ENCODE measurements at places on chromosomes 1 and 21. TPM values are rescaled to one million over a fixed set of nuclear protein-coding genes. Genes with fewer than 3 reads are reported as not detected.

DNA sequence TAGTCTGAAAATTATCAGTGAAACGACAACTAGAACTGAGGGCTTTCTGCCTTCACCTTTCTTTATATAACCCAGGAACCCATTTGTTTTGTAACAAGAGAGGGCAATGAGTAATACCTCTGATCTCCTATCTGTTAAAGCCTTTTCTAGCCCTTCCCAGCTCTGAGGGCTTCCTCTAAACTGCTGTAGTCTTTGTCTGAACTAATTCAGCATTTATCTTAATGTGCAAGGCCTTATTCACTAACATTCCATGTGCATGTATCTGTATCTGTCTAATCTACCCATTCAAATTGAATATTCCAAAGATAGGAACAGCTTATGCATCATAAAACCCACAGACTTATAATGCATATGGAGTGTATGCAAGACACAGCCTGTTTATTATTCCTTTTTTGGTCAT lies 167.1 kb downstream of the LYPLAL1 start:
- ATAC-seq = no peak

- ATAC-seq = no peak
Observed at GRCh38 chr1:65372557-65372956, 47.9 kb upstream of the LEPR start.

Gene SLAMF6
- total RNA-seq = not detected

GRCh38 chr21:25626757-25627156 lies 12.3 kb upstream of the JAM2 start:
- ATAC-seq = no peak

- ATAC-seq = no peak
Observed at GRCh38 chr1:44251989-44252671, 38.9 kb downstream of the DMAP1 start.

Gene CNR2
- not detected for total RNA-seq

Gene RNU1-2
- under 0.01 TPM for total RNA-seq

GRCh38 chr1:54360165-54361005 lies 45.8 kb downstream of the SSBP3 start:
- ATAC-seq = no peak

DNA sequence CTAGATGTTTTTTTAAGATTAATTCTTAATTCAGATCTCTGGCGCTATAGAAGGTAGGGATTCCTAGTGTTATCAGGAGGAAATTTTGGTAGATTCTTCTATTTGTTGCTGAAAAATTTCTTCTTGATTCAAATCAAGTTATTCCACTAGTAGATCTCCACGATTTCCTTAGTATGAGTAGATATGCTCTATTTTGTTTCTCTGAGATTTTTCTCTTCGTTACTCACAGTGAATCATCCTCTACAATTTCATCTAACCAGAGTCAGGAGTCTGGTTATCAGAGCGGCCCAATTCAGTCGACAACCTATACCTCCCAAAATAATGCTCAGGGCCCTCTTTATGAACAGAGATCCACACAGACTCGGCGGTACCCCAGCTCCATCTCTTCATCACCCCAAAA lies 18.8 kb upstream of the HAX1 start:
- ATAC-seq = no peak

Gene S100A10
- 139 TPM for total RNA-seq

- no peak for ATAC-seq
Observed at GRCh38 chr1:205230982-205231381, 3.2 kb downstream of the TMCC2 start.

Gene UBE2U
- not detected for total RNA-seq

DNA sequence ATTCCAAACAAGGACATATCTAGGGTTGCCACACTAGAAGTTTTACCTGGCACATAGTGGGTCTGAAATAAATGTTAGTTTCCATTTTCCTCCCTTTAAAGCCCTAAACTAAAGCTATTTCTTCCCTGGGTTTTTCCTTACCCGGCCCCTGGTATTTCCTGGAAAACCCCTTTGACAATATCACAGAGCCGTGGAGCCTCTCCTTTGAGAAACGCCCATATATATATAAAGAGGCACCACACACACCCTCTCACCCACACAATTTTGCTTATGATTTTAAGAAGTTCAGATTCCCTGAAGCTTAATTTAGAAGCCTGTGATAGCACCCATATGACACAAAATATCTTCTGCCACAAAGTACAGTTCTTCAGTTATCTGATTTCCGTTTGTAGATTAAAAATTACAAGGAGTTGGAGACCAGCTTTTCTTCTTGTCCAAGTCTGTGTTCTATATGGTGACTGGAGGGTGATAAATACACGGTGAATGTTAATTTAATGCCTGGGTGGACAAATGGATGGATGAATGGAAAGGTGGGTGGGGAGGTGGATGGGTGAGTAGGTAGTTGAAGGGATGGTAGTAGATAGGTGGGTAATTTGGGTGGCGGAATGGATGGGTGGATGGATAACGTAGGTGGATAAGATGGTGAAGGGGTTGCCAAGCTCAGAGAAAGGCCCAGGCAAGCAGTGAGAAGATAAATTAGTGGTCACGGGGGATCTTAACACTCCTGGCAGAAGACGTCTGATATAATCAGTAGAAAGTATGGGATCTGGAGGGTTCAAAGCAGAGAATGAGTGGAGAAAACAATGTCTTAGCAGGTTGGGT lies 154.4 kb upstream of the FGGY start:
- no peak for ATAC-seq

Gene NCF2
- total RNA-seq = 3.7 TPM

GRCh38 chr1:58283388-58284224 lies 262.9 kb downstream of the OMA1 start:
- no peak for ATAC-seq

DNA sequence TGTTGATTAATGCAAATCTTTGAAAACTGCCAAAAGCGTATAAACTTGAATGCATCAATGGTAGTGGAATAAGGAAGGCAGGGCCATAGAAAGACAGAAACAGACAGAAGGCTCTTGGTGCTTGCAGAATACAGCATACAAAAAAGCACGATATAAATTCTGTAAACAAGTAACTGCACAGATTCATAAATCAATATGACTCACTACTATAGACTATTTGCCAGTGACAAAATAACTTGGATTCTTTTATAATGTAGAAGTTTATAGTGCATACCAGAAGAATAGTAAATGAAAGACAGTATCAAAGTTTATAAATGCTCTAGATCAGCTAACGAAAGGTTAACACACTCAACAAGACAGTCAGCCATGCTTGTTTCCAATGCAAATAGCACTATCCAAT lies 349.6 kb downstream of the PTBP2 start:
- no peak for ATAC-seq

Gene KIAA0040
- total RNA-seq = 46.2 TPM

DNA sequence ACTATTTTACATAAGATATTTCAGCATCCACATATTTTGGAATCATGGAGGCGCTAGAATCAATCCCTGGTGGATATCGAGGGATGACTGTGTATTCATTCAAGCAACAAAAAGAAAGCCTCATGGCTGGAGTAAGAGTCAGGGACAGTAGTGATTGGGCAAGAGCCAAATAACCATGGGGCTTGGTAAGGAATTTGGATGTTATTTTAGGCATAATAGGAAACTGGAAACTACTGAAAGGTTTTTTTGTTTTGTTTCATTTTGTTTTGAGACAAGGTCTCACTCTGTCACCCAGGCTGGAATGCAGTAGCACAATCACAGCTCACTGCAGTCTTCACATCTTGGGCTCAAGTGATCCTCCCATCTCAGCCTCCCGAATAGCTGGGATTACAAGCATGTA lies 33.8 kb upstream of the EYA3 start:
- no peak for ATAC-seq

Gene CFHR5
- total RNA-seq = not detected

- ATAC-seq = no peak
Observed at GRCh38 chr1:201636510-201636971, 97.6 kb downstream of the NAV1 start.
